ENCODE measurements at places on chromosomes 2 and 18. TPM values are rescaled to one million over a fixed set of nuclear protein-coding genes. Genes with fewer than 3 reads are reported as not detected.

SLC9A4 gene
- not detected for total RNA-seq

C2orf15 gene
- not detected for total RNA-seq

CCDC141 gene
- not detected for total RNA-seq

IL36B gene
- total RNA-seq = not detected

SLC4A3 gene
- total RNA-seq = 9.3 TPM

ADRA2B gene
- total RNA-seq = under 0.01 TPM

GPR45 gene
- not detected for total RNA-seq

NEU2 gene
- not detected for total RNA-seq

KCNG3 gene
- total RNA-seq = not detected

NEB gene
- total RNA-seq = 0.12 TPM

AQP12B gene
- total RNA-seq = not detected

IL1A gene
- not detected for total RNA-seq

TMEM200C gene
- not detected for total RNA-seq

TM4SF20 gene
- not detected for total RNA-seq

UGT1A6 gene
- total RNA-seq = not detected

ATP8B1 gene
- total RNA-seq = 4.8 TPM

TUBA4B gene
- total RNA-seq = not detected

FAM110C gene
- 0.82 TPM for total RNA-seq

SRD5A2 gene
- not detected for total RNA-seq

FAHD2B gene
- 9.3 TPM for total RNA-seq

Data from pericardium fibroblast (primary cell).